ENCODE measurements at places on chromosomes 16 and 17.

DNA sequence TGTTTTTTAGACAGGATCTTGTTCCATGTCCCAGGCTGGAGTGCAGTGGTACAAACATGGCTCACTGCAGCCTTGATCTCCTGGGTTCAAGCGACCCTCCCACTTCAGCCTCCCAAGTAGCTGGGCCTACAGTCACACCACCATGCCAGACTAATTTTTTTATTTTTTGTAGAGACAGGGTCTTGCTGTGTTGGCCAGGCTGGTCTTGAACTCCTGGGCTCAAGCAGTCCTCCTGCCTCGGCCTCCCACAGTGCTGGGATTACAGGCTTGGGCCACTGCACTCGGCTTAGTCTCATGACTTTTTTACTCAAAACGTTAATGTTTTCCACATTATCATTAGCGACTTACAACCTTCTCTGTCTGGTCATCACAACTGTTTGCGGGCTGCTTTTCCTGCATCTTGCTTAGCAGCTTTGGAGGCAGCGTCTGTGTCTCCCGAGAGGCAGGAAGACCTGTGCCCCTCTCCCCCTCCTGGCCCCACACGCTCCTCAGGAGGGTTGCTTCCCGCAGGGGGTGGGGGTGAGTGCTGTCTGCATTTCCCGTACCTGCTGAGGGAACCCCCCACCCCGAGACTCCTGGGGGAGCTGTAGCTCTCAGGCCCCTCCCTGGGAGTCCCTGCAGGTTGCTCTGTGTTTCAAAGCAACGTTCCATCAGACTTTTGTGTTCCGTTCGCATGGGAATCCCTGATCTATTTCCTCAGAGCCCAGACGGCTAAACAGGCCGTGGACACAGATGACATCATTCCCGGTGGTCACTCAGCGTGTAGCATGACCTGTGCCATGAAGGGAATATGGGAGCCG is 52.6 kb downstream of the PGS1 start:
- no peak for DNase-seq

DNA sequence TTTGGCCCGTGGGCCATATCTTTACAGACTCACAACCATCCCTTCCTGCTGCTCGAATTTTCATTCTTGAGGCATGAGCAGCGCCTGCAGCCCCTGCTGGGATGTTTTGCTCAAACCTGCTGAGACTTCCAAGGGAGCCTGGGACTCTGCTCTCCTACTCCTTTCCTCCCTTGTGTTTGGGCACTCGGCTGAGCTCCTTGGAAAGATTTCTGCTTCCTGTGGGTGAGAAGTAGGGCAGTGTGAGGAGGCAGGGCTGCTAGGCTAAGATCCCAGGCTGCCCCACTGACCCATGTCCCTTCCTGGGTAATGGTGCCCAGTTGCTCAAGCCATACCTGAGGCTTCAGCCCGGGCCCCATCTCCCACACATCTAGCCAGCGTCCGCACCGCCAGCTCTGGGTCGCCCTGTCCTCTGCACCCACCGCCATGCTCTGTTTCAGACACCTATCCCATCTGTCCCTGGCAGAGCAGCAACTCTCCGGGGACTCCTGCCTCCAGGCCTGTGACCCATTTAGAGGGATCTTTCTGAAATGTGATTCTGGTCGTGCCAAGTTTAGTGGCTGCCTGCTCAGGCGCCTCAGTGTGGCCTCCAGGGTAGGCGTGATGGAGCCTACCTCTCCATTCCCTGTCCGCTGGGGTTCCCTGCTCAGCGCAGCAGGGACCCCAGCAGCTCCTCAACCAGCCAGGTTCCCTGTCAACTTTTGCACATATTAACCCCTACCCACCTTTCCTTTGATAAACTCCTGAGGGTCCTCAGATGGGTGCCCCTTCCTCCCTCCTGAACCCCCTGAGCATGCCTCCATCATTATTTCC is 190.1 kb downstream of the CCDC182 start:
- no peak for DNase-seq

DNA sequence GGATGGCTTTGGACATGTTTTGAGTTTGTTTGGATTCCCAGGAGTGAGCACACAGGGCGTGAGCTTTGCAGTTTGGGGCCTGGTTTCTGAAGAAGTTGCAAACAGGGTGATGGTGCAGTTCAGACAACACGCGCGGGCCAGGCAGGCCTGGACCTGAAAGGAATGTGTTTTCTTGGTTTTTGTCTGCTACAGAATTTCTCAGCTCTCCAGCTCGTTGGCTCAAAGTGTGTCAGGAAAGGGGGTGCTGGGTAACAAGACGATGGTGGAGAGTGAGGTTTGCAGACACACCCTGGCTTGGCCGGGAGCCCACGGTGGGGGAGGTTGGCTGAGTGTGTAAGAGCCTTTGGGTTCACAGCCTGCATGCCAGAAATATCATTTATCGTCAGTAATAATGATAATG is 82.3 kb downstream of the CMIP start:
- no peak for DNase-seq

GRCh38 chr17:60231234-60231633 is 81.5 kb downstream of the CA4 start:
- no peak for DNase-seq

GRCh38 chr16:80058214-80058613 is 457.7 kb upstream of the MAF start:
- no peak for DNase-seq

- no peak for DNase-seq
These were observed 17.0 kb downstream of the GFOD2 start for GRCh38 chr16:67702130-67702529.

- no peak for DNase-seq
These were observed 166.8 kb downstream of the PRKCB start for GRCh38 chr16:24002619-24003018.

DNA sequence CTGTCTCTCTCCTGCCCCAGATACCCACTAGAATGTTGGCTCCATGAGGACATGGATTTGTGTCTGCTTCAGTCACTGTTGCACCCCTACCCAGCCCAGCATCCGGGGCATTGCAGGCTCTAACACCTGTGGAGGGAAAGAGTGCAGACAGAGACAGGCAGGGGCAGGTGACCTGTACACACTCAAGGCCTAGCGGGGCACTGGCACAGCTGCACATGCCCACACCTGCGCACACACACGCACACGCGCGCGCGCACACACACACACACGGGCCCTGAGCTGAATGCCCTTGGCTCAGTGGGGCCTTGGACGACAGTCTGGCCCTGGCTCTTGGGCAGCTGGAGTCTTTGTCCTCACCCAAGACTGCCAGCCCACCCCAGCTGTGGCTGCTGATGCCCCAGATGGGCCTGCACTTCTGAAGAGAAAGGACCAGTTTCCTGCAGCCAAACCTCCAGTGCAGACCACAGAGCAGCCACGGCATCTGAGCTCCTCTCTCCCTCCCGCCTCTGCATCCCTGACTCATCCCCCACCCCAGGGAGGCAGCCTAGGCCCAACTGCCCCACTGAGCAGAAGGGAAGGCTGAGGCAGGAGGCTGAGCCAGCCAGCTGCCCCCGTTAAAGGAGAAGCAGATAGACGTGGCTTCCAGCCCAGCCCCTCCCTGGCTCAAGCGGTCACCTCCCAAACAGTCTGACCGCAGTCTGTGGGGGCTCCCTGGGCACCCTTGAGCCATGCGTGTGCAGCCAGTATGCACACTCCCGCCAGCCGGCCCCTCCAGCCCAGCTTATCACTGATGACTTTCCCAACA is 12.3 kb upstream of the RAI1 start:
- no peak for DNase-seq

DNA sequence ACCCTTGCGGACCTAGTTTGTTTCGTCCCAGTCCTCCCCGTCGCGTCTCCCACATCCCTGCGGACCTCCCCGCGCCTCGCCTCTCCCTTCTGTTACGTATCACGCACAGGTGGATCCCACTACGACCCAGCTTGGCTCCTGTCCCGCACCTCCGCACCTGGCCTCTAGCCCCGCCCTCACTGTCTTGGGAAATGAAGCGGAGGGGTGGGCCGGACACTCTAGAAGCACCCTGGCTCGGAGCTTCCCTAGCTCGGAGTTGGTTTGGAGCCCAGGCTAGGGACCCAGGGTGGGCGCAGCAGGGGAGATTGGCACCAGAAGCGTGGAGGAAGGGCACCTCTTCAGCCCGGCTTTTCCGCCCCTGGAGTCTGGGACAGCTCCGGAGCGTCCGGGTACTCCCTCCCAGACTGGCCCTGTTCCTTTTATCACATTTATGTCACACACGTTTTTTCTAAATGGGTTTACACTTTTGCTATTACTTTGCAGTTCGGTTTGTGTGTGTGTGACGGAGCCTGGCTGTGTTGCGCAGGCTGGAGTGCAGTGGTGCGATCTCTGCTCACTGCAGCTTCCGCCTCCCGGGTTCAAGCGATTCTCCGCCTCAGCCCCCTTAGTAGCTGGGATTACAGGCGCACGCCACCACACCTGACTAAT is 1.4 kb upstream of the CEMP1 start:
- peak; percentile 45 for DNase-seq

GRCh38 chr17:48769009-48769675 is 40.6 kb upstream of the HOXB13 start:
- DNase-seq = no peak

GRCh38 chr17:17514993-17515933 is 19.1 kb upstream of the RASD1 start:
- no peak for DNase-seq

DNA sequence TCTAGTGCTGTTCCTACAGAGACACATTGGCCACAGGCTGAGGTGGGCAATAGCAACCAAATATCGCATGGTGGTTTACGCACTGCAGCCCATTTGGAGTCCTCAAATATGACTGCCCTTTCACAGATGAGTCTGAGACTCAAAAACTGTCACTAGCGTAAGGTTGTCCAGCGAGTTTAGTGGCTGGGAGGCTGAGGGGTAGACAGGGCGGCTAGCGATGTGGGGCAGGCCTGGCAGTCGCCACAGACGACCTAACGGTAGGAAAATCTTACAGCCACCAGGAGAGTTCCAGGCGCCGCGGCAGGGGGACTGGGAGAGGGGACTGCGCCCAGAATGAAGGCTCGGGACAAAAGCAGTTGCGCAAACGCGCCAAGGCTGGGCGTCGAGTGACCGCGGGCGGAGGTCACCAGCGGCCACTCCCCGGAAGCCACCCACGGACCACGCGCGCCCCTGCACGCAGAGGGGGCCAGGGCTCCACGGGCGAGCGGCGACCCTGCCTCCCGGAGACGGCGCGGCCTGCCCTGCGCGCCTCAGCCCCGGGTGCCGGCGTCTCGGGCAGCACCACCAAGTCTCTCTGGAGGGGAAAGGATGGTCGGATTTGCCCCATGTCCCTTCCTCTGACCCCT is 699 bp upstream of the MAP1LC3B start:
- no peak for DNase-seq

DNA sequence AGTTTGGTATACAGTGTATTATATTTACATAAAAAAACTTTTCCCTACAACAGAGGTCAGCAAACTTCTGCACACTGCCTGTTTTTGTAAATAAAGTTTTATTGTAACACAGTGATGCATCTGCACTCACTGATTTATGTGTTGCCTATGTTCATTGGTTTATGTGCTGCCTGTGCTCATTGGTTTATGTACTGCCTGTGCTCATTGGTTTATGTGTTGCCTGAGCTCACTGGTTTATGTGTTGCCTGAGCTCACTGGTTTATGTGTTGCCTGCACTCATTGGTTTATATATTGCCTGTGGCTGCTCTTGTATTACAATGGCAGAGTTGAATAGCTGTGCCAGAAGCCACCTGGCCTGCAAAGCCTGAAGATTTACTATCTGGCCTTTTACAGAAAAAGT is 81.6 kb downstream of the MYH11 start:
- no peak for DNase-seq

DNA sequence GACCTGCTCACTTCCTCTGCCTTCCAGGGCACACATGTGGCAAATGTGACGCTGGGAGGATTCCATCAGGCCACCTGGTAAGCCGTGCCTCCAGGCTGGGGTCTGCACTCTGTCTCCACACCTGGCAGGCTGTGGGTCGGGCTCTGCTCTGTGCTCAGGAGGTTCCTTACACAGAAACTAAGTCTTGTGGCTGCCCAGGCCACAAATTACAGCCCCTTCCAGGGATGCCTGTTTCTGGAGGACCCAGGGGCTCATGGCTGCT is 58.2 kb downstream of the RMI2 start:
- DNase-seq = no peak

DNA sequence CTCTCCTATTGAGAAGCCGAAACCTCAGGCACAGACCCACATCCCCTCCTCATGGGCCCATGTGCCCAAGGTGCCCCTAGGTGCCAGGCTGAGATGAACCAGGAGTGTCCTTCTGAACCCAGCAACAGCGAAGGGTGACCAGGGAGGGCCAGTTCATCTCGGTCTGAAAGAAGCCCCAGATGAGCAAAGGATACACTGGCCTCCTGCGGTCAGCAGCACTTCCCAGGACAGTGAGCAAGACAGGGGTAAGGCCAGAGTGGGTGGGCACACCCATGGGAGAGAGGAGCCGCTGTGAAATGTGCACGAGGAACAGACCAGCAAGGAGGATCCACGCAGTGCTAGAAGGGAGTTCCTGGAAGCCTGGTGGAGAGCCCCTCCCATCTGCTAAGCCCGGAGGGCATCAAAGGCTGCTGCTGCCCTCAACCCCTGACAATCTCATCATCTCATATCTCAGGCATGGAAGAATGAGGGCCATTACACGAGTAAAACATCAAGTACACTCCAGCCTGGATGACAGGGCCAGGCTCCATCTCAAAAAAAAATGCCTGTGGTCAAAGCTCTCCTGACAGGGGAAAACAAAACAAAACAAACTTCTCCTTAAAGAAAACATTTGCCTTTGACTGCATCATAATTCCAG is 3.3 kb upstream of the HBZ start:
- no peak for DNase-seq

DNA sequence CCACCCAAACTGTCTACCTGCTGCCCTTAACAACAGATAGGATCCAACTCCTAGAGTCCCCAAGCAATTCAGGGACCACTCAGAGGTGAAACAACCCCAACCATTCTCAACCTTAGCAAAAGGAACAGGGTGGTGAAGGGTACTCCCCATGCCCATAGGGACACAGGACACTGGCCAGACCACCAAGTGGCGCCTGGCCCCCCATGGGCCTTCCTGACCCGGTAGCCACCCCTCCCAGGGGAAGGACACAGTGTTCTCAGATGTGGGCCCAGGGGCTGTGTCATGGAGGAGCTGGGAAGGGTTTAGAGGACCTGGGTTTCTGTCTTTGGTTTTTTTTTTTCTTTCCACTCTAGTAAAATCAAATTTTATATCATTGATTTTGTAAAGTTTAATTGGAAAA is 9.7 kb upstream of the SLC25A39 start:
- no peak for DNase-seq

- DNase-seq = no peak
These were observed 34.6 kb downstream of the CLEC16A start for GRCh38 chr16:10978871-10979446.

GRCh38 chr16:7482032-7482431 is 149.4 kb downstream of the RBFOX1 start:
- no peak for DNase-seq

GRCh38 chr16:80846680-80847079 is 42.3 kb upstream of the CDYL2 start:
- DNase-seq = no peak

- no peak for DNase-seq
These were observed 8.0 kb downstream of the TNFAIP1 start for GRCh38 chr17:28343491-28343932.
